Endothelial cell of umbilical vein (primary cell): ENCODE measurements at places on chromosomes 2 and 18.

GRCh38 chr2:232689152-232689910 is 7.8 kb upstream of the GIGYF2 start:
- DNase-seq = peak; percentile 53

- DNase-seq = no peak
Measured at GRCh38 chr18:25826823-25827222, 263.6 kb downstream of the SS18 start.

DNA sequence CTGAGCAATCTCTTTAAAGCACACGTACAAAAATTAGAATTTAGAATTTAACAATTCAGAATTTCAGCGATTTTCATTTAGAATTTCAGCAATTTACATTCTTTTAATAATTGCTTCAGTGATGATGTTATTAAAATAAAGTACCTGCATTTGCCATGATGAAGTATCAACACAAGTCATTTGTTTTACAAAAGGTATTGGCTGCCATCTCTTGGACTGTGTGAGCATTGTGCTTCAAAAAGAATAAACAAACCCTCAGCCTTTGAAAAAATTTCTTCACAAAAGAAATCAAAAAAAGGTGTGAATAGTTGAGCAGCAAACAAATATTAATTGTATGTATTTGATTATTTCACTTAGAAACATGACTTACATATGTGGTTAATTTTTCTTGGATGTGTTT is 27.1 kb upstream of the ZC3H15 start:
- DNase-seq = peak; percentile 37

GRCh38 chr2:85188852-85189251 is 55.7 kb downstream of the TCF7L1 start:
- no peak for DNase-seq

DNA sequence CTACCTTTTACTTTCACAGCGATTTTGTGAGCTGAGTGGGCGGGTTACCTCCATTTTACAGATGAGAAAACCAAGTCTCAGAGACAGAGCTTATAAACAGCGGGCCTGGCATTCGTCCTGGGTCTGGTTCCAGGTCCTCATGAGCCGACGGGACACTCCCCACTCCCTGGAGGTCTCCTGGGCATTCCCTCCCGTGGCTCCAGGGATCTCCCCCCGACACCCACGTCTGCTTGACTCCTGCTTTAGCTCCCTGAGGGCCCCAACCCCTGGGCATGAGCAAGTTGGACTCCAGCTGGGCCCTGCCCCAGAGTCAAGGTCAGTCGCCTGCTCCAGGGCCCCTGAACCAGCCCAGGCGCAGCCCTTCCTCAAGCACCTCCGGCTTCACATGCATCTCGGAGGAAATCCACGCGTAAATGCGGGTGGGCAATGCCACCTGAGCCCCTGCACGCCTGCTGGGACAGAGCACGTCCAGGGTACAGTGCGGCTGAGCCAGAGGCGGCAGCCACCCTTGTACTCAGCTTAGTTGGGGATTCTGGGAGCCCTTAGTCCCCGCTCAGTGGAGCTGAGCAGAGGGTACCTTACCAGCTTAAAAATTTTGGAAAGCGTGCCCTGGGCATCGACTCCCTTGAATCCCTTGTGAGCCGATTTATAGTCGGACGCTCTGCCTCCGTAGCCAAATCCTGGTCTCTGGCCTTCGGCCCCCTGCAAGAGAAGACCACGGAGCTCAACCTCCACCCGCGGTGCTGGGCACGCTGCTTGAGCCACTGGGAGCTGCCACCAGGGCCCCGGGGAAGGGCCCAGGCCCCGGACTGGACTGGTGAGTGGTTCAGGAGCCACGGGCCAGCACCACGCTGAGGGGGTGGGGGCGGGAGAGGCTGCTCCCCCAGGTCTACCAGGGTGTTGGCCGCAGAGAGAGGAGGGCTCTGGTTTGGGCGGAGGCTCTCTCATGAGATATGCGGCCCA is 148.1 kb downstream of the MBP start:
- no peak for DNase-seq

DNA sequence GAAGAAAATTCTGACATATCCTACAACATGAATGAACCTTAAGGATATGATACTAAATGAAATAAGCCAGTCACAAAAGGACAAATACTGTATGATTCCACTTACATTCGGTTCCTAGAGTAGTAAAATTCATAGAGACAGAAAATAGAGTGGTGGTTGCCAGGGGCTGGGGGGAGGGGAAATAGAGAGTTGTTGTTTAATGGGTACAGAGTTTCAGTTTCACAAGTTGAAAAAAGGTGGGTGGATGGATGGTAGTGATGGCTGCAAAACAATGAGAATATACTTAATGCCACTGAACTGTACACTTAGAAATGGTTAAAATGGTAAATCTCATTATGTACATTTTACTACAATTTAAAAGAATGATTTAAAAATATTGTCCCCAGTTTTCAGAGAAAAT is 53.3 kb upstream of the NFU1 start:
- DNase-seq = no peak

DNA sequence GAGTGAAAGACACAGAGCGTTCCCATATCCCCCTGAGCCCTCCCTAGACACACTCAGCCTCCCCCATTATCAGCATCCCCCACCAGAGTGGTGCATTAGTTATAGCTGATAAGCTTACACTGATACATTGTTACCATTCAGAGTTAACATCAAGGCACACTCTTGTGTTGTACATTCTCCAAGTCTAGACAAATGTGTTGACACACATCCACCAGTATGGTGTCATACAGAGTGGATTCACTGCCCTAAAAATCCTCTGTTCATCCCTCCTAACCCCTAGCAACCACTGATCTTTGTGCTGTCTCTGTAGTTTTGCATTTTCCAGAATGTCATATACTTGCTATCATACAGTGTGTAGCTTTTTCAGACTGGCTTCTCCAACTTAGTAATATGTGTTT is 78.0 kb upstream of the RPL31 start:
- DNase-seq = no peak
